ENCODE measurements at places on chromosomes 6 and 20.

DNA sequence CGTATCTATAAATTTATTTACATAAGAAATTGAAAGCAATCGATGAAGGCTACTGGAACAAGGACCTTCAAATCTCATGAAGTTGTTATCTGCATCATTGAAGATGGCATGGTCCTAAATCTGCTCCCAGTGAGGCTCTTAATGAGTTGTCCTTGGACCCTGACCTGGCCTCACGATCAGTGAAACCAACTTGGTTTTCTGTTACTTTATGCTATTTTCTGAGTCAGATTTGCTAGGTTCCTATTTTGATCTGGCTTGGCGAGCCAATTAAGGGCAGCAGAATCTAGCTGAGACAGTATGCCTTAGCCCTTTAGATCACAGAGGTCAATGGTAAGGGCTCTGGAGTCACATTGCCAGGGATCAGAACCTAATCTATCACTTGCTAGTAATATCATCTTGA, 30.1 kb upstream of the NOX3 start:
- no peak for DNase-seq

- DNase-seq = no peak
Measured at GRCh38 chr6:119201480-119201879, 123.0 kb upstream of the FAM184A start.

DNA sequence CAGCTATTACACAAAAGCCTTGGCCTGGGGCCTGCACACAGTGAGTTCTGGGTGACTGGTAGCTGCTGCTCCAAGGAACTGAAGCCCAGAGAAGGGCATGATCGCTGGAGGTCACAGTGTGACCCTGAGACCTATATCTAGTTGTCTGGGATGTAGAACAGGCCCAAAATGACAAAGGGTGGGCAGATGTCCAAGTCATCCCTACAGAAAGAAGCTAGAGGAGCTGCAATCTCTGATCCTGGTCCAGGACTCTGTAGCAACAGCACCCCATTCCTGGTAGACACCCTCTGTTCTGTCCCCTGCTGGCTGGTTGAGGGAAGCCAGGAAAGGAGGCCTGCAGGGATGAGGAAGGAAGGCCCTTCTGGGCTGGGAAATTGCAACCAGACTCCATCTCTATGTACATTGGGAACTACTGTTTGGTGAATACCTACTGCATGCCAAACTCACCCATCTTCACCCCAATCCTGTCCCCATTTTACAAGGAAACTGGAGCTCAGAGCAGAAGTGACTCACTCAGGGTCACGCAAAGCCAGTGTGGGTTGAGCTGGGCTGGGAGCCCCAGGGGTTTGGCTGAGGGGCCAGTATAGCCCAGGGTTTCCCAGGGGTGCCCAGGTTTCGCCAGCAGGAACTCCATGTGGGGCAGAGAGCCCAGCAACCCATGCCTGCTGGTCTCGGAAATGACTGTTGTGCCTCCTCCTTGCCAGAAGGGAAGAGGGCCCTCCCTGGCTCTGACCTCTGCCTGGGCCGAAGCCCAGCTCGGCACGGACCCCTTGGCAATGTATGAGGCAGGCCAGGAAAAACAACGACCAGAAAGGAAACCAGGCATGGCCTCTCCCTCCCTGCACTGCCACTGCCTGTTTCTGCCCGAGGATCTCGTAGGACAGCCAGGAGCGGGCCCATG, 44.9 kb upstream of the TLDC2 start:
- no peak for DNase-seq

DNA sequence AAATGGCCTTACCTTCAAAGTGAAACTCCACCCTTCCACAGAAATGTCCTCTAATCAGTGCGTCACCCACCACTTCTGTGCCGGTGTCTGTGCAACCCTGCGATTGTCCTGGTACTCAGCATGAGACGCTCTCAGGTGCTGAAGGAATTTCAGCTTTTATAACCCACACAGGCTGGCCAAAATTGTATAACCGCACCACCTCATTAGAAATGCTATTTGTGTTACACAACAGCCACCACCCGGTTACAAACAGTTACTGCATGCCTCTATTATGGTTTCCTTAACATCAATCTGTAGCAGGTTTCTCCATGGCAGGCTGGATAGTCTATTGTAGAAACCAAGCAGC, 51.5 kb downstream of the SLC23A2 start:
- DNase-seq = no peak

- DNase-seq = no peak
Measured at GRCh38 chr6:101776919-101777350, 383.4 kb downstream of the GRIK2 start.

GRCh38 chr20:51631953-51632352, 89.4 kb upstream of the NFATC2 start:
- no peak for DNase-seq

- no peak for DNase-seq
Measured at GRCh38 chr6:159125951-159126352, 43.2 kb upstream of the FNDC1 start.

GRCh38 chr20:24118034-24118433, 129.5 kb upstream of the GGTLC1 start:
- no peak for DNase-seq

GRCh38 chr6:69578361-69578890, 218.4 kb downstream of the LMBRD1 start:
- no peak for DNase-seq

DNA sequence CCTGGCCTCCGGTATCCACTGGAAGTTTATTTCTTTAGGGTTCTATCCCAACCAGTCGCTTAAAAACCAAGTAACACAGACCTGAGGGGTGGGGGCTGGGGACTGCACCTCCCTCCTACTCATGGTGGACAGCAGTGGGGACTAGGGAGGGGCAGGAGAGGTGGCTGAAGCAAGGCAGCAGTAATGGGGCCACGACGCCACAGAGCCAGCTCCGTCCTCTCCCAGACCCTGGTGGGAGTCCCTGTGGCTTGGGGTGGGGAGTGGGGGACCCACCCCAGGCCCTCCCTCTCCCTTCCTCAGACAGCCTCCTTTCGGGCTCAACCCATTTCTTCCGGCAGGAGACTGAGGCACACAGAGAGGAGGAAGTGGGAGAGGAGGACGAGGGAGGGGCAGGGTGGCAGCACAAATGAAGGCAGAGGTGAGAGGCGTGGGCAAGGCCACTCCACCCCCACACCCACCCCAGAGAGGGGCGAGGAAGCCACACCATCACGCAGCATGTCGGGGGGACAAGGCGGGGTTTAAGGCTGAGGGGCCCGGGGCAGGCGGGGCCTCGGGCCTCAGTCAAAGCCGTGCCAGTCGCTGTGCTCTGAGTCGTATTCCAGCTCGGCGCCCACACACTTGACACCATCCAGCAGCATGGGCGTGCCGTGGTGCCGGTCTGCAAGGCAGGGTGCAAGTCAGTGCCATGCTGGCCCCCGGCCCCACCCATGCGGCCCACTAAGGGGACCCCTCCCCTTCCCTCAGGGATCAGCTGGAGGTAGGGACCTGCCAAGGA, 13.9 kb downstream of the ADISSP start:
- no peak for DNase-seq

- no peak for DNase-seq
Measured at GRCh38 chr20:44228465-44229258, 18.1 kb upstream of the OSER1 start.

DNA sequence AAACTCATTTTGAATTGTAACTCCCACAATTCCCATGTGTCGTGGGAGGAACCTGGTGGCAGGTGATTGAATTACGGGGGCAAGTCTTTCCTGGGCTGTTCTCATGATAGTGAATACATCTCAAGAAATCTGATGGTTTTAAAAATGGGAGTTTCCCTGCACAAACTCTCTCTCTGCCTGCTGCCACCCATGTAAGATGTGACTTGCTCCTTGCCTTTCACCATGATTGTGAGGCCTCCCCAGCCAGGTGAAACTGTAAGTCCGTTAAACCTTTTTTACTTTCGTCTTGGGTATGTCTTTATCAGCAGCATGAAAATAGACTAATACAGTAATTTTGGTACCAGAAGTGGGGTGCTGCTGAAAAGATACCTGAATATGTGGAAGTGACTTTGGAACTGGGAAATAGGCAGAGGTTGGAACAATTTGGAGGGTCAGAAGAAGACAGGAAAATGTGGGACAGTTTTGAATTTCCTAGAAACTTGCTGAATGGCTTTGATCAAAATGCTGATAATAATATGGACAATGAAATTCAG, 41.4 kb upstream of the SAMHD1 start:
- no peak for DNase-seq

DNA sequence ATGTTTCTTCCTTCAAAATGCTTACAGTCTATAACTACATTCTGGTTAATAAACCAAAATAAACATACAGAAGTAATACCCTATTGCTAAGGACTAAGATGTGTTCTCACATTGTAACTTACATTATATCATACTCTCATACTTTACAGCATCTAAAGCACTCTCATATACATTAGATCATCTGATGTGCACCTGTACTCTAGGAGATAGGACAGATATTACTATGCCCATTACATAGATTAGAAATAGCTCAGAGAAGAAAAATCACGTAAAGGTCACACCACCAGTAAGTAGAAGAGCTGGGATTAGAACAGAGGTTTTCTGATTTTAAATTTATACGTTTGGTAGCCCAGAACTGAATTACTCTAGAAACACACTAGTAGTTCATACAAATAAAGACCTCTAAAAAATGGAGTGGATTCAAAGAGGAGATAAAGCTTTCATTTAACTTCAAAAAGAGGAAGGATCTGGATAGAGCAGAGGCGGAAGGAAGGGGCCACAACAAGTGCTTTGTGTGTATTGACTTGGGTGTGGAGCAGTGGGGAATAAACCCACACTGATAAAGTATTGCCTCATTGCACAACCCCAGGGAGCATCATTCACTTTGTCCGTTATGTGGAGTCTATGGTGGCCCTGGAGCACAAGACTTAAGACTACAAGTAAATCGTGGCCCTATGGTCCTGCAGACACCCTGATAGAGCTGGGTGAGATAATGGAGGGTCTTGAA, 30.9 kb downstream of the SLC2A12 start:
- DNase-seq = no peak

GRCh38 chr6:113050010-113050858, 703.1 kb downstream of the RFPL4B start:
- DNase-seq = no peak

DNA sequence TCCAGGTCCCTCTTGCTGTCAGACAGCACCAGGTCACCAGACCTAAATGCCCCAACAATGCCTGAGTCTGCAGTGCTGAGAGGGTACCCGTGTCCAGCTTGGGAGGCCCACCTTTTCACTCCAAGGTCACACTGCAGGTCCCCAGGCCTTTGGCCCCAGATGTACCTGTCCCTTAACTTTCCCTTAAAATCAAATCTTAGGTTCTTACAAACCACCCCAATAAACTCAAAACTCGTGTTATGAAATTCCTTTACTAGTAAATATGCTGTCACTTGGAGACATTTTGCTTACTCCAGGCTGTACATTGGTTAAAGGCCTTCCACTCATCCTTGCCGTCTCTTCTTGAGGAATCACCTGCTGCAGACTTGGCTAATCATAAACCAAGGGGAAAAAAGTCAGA, 165.7 kb upstream of the RREB1 start:
- no peak for DNase-seq

- DNase-seq = no peak
Measured at GRCh38 chr20:36467076-36467999, 74.0 kb upstream of the MYL9 start.

GRCh38 chr6:111764238-111765175, 108.7 kb downstream of the FYN start:
- peak; percentile 40 for DNase-seq

DNA sequence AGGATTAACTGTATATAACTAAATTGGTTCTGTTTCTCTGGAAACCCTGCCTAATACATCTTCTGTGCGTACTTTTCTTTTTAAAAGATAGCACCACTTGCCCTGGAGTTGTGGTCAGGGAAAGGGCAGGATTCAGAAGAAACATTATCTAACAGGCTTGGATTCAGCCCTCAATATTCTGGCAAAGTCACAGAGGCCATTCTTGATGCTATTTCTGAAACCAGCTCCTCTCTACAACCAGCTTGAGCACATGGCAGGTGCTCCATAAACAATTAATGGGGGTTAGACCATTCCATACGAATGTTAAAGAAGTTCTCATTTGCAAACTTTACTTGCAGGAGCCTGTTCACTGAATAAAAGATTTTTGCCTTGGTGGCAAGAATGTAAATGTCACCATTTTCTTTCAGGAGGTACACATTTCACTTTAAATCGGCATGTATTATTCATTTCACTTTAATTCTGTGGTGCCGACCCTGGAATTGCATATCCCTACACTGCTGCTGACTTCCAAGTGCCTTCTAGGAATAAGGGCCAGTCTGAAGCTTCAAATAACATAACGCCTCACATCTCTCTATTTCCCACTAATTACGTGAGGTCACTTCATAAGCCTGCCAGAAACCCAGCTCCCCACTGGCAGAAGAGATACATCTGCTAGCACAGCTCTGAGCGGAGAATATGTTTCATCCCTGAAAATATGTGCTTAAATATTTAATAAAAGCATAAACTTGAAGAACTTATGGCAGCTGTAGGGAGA, 248.7 kb downstream of the ADGRG6 start:
- DNase-seq = no peak

DNA sequence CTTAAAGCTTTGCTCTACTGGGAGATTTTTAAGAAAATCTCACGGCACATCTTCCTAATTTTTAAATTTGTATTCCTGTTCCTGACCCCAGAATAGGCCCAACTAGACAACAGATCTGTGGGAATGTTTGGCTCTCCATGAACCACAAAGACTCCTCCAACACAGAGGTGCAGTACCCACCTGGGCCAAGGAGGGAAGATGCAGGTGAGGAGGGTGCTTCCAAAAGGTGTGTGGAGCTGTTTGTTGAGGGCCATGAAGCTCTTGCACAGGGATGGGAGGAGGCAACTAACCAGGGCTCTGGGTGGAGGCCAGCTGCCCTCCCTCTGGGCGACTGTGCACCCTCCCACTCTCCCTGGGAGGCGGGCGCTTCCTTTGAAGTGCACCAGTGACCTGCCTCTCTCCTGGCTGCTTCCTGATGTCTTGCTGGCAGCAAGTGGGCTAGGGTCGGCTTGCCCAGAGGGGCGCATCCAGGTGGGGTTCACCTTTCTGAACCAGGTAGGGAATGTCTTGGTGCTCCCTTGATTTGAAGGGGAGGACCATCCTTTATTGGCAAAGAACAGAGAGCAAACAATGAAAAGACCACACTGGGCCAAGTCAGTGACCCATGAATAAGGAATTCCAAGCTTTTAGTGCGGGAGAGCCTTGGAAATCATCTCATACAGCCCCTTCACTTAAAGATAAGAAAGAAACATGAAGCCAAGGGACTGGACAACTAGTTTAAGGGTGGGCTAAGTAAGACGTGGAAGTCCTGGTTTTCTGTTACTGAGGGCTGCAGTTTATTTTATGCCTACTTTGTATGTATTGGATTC, 76.0 kb downstream of the ANKRD6 start:
- DNase-seq = no peak

DNA sequence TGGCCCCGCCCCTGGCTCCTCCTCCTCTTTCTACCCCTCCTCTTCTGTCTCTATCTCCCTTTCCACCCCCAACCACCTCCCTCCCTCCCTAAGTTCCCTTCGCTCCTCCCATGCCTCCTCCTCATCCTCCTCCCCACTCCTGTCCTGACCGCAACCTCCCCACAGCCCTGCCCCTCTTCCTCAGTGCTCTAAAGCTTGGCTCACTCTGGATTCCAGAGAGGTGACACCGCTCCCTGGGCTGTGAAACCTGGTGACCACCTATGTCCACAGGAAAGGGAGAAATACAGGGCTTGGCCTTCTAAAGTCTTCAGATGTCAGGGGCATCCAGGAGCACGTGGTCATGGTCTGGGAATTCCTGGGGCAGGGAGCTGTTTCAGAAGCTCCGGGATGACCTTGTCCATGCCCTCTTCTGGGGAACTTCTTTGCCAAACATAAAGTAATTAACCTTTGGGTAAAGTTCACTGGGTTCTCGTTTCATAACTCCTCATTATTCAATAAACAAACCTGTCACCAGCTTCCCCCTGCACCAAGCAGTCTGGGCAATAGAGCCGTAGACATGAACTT, 345 bp upstream of the CST5 start:
- DNase-seq = no peak
